ENCODE measurements at places on chromosomes 11 and 22.

DNA sequence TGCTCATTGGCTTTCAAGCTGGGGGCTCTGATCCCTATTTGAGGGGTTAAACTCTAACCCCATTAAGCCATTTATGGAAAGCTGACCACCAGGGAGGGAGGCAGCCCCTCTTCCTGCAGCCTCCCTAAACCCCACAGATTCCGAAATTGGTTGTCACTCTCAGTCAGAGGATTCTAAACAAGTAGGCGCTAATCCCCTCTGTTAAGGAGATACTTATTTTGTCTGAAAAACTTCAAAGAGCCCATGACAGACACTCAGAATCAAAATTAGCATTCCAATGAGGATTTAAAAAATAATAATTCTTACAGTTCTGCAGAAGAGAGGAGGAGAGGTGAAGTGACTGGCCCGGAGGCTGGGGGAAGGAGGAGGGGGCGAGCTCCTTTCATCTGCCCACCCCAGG is 69.7 kb upstream of the LMO1 start:
- DNase-seq = no peak

- DNase-seq = no peak
Measured at GRCh38 chr22:25334162-25334490, 114.7 kb downstream of the CRYBB2 start.

DNA sequence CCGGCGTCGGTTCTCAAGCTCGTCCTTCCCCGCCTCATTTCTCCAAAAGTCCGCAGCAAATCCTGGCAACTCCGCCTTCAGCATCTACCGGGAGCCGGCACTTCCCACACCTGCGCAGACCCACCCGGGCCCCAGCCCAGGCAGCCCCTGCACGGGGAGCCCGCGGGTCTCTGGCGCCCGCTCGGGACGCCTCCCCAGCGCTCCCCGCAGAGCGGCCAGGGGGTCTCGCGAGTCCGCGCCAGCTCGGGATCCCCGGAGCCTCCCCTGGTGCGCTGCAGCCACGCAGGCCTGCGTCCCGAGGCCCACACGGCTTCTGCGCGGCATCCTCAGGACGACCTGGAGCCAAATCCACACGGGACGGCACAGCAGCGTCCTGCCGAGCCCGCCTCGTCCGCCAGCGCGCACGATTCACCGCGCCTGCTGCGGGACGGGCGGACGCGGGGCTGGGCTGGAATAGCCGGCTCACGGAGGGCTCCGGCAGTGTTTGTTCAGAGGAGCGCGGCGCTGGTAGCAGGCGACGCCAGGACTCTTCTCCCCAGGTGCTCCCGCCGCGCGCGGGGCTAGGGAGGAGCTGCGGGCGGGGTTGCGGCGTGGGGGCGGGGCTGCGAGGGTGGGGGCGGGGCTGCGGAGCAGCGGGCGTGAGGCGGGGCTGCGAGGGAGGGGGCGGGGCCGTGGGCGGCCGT is 816 bp upstream of the PHRF1 start:
- no peak for DNase-seq

DNA sequence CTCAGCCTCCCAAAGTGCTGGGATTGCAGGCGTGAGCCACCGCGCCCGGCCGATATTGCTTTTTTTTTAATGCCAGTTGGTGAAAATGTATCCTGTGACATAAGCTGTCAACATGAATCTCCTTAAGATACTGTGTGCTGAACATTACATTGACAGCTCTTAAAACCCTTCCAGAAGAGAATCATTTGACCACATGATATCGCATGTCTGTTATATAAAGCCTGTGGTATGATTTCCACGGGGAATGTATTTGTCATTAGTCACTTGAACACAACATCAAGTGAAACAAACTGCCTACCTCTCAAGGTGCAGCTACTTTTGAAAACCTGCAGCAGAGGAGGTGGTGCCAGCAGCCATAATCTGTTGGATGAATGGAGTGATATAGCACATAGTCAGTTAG is 67.0 kb downstream of the BCL2L13 start:
- no peak for DNase-seq

GRCh38 chr11:62546929-62547625 is 471 bp upstream of the AHNAK start:
- no peak for DNase-seq

DNA sequence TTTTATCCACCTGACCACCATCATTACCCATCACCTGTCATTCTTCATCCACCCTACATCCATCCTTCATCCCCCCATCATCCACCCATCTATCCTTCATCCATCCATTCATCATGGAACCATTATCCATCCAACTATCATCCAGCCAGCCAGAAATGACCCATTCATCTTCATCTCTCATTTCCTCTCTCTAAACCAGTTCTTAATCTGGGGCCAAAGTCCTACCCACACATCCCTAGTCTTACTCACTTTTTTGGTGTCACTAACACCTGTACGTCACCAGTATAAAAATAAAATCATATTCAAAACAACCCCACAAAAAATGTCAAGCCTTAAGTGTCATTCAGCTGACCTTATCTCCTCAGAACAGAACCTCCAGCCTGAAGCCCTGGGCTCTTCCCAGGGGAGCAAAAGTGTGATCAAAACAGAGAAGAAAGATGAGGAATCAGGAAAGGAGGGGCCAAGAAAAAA is 12.3 kb downstream of the SPI1 start:
- DNase-seq = no peak

DNA sequence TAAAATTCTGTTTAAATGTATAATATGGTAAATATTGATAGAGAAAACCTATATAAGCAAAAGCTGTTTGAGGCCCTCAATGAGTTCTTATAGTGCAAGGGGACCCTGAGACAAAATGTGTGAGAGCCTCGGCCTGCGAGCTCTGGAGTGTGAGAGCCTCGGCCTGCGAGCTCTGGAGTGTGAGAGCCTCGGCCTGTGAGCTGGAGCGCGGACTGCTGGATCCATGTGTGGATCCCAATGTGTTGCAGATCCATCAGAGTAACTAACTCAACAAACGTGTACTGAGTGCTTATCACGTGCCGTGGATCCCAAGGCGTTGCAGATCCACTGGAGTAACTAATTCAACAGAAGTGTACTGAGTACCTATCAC is 6.0 kb downstream of the RTL6 start:
- DNase-seq = no peak

GRCh38 chr11:128841461-128842072 is 25.5 kb downstream of the KCNJ1 start:
- DNase-seq = no peak

- DNase-seq = no peak
Measured at GRCh38 chr22:40313007-40313406, 33.3 kb upstream of the ADSL start.

- DNase-seq = no peak
Measured at GRCh38 chr11:14687456-14687855, 43.9 kb downstream of the PDE3B start.

GRCh38 chr11:70654016-70654415 is 255.7 kb downstream of the CTTN start:
- no peak for DNase-seq

DNA sequence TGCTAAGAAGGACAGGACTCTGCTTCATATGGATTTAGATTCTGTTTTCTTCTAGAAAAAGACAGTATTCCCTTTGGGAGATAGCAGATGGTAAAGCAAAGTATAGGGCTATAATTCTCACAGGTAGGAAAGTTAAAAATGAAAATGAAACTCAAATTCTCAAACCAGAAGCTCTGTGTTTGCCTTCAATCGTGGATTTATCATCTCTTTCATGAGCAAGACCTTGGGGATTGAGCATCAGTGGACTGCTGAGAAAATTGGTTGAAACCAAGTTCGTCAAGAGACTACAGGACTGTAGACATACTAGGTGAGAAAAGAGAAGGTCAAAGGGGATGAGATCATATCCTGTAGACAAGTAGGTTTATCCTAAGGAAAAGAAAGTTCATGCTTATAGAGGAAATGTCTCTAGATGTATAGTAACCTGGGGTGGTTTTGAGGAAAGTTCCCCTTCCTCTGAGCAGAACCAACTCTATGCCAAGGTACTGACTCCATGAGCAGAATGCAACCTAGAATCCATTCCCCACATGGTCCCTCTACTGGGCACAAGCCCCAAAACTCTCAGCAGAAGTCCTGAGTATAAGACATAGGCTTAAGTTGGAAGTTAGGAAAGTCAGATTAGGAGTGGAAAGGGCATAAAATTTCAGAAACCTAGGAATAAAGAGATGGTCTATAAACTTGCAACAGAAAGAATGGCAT is 46.5 kb downstream of the SLC5A12 start:
- DNase-seq = no peak

DNA sequence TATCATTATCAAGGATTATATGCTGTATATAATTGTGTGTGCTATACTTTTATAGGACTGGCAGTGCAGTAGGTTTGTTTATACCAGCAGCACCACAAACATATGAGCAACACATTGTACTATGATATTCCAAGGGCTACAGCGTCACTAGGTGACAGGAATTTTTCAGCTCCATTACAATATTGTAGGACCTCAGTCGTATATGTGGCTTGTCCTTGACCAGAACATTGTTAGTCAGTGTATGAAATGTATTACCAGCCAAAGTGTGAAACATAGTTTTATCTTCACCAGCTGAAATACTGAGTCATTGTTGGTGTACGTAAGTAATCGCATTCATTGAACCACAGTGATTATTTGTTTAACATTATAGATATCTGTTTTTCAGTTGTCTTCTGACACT is 20.4 kb downstream of the JHY start:
- DNase-seq = no peak

Data from activated naive CD8-positive, alpha-beta T cell treated with anti-CD3 and anti-CD28 coated beads, Interleukin-2, amount 50 U/mL, for 16 hours (primary cell).